WTC11 (cell line): ENCODE measurements at places on chromosomes 7 and 10. TPM values are rescaled to one million over a fixed set of nuclear protein-coding genes. Genes with fewer than 3 reads are reported as not detected.

- H3K36me3 ChIP-seq: no peaks in the 10 kb centered on the region
- no peak overlapping the region for H3K4me3 ChIP-seq
- DNase-seq: no peak
Measured at GRCh38 chr10:32687546-32687945, 241.6 kb downstream of the CCDC7 start.

- no peak for DNase-seq
- no peak overlapping the region for H3K4me3 ChIP-seq
- H3K36me3 ChIP-seq: no peaks in the 10 kb centered on the region
- H3K27me3 ChIP-seq: peaks cover 23% of the 10 kb centered on the region
Measured at GRCh38 chr7:96596120-96596826, 113.4 kb downstream of the SEM1 start.

DNA sequence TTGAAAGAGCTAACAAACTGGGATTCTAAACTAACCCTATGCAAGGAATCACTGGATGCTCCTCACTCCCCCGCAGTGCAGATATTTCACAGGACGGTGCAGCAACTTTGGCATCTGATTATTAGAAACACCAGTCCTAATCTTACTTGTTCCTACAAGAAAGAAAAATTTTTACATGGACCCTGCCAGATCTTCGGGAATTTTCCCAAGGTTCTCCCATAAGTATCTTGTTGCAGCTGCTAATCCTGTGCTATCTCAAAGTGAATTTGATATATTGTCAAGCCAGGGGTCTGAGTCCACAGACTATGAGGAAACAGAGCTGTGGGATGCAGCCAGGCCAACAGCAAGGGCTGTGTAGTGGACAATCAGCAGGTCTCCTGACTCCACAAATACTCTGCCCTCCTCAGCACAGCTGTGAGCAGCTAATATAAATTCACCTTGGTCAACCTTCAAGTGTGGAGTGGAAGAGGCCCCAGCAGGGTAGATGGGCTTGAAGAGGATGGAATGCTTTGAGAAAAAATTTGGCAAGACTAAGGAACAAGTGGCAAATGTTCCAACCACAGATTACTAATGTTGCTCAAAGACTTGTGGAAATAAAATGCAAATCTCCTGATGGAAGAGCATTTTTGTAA lies 25.6 kb downstream of the VSTM4 start:
- peaks cover 13% of the 10 kb centered on the region for H3K36me3 ChIP-seq
- no peak for DNase-seq
- H3K27ac ChIP-seq: no peak overlapping the region

DNA sequence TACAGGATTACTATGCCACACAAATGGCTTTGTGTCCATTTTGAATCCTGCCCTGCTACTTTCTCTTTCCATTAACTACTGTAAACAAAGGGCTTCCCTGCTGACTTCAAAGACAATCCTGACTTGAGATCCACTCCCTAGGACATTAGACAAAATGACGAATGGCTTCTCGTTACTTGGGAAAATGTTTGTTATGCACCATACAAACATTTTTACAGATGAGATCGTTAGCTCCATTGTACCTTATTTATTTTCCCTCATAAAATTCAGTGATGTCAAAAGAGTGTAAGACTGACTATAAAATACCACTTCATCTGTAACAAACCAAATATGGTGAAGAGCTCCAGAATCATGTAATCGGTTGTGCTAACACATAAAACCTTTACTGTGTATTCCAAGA lies 121.8 kb downstream of the CD36 start:
- no peak overlapping the region for H3K4me3 ChIP-seq
- H3K4me1 ChIP-seq: peaks cover 46% of the 10 kb centered on the region
- DNase-seq: no peak
- no peak overlapping the region for H3K27ac ChIP-seq

GRCh38 chr10:19532411-19532810 lies 283.8 kb upstream of the PLXDC2 start:
- no peak overlapping the region for H3K4me3 ChIP-seq
- no peaks in the 10 kb centered on the region for H3K36me3 ChIP-seq
- no peak overlapping the region for H3K27ac ChIP-seq
- no peaks in the 10 kb centered on the region for H3K4me1 ChIP-seq

Gene LBX1
- not detected in 3 replicates for total RNA-seq

Gene UNCX
- total RNA-seq: not detected in 3 replicates

Gene MKRN1
- total RNA-seq: 106 to 121 TPM (median 106 TPM) in 3 replicates

DNA sequence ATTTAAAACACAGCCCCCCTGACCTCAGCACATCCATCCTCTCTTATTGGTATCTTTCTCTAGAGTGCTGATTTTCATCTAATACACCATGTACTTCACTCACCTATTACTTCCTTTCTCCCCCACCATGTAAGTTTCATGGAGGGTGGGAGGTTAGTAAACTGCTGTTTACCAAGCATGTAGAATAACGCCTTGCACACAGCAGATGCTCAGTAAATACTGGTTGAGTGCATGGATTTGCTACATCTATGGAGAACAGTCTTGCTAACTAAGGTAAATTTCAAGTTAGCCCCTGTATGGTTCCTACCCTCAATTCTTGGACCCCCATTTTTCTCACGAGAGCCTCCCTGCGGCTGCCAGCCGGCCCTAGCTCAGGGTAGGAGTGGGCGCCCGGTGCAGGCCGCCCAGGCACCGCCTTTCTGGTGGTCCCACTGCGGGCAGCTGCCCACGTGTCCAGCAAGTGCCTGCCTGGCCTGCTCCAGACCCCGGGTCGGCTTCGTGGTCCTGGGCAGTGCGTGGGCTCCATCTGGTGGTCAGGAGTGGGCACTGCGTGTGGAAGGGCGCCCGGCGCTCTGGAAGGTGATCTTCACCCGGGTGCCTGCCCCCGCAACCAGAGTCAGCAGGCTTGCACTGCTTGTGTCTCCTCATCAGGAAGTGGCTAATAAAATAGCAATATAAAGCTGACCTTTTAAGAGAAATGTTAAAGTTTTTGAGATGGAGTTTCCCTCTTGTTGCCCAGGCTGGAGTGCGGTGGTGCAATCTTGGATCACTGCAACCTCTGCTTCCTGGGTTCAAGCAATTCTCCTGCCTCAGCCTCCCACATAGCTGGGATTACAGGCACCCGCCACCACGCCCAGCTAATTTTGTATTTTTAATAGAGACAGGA lies 63.4 kb upstream of the DNAJB6 start:
- H3K27ac ChIP-seq: peak overlapping the region; percentile 86; the same call in 1 of the 2 replicates
- DNase-seq: peak; percentile 81
- peaks cover 21% of the 10 kb centered on the region for H3K4me1 ChIP-seq
- peaks cover 14% of the 10 kb centered on the region for H3K36me3 ChIP-seq

DNA sequence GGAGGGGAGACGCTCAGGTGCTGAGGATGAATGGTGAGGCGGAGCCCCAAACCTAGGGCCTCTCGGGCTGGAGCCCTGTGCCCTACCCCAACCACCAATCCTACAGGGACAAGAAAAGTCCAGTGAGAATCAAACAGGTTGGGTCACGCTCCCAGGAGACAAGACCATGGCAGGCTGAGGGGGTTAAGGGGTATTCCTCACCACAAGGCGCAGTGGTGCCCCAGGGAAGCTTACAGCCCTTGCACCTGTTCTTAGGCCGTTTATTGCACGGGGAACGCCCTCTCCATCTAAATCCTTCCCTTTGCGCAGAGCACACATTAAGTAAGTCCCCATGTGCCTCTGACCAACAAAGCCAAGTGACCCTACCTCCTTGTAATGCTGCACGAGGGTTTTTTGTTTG lies 3.5 kb downstream of the FZD9 start:
- peaks cover 21% of the 10 kb centered on the region for H3K36me3 ChIP-seq
- DNase-seq: no peak
- H3K4me1 ChIP-seq: no peaks in the 10 kb centered on the region
- no peak overlapping the region for H3K27ac ChIP-seq
- peaks cover 14% of the 10 kb centered on the region for H3K27me3 ChIP-seq

DNA sequence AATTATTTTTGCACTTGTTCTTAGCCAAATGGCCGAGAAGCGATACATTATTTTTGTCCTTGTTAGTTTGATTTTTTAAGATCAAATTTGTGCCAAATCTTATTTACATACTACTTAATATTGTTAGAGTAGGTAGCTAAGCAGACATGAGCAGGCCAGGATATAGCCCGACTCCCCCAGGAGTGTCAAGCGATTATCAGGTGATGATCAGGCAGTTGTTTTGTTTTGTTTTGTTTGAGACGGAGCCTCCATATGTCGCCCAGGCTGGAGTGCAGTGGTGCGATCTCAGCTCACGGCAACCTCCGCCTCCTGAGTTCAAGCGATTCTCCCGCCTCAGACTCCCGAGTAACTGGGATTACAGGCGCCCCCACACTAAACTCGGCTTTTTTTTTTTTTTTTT lies 71.1 kb downstream of the LYZL2 start:
- H3K4me3 ChIP-seq: no peak overlapping the region
- H3K27ac ChIP-seq: peak overlapping the region; percentile 78
- no peak for DNase-seq

Gene C10orf105
- total RNA-seq: 0.48 to 0.99 TPM (median 0.85 TPM) in 3 replicates

GRCh38 chr10:96272316-96273280 lies 1.2 kb upstream of the BLNK start:
- no peak for DNase-seq
- no peak overlapping the region for H3K4me3 ChIP-seq
- H3K4me1 ChIP-seq: peaks cover 3% of the 10 kb centered on the region

Gene CTAGE8
- 5.6 to 8.4 TPM (median 7.9 TPM) in 3 replicates for total RNA-seq

Gene ABCB1
- 0.60 to 0.94 TPM (median 0.82 TPM) in 3 replicates for total RNA-seq

Gene PPP1R3A
- 0.07 TPM in 1 of 3 replicates, not detected in the others for total RNA-seq

Gene ECHS1
- 84.1 to 91.8 TPM (median 88.8 TPM) in 3 replicates for total RNA-seq
